Neuronal stem cell (in vitro differentiated cells): ENCODE measurements at places on chromosomes 5 and 9.

GRCh38 chr5:140207250-140207964 lies 32.4 kb downstream of the CYSTM1 start:
- no peak for DNase-seq

DNA sequence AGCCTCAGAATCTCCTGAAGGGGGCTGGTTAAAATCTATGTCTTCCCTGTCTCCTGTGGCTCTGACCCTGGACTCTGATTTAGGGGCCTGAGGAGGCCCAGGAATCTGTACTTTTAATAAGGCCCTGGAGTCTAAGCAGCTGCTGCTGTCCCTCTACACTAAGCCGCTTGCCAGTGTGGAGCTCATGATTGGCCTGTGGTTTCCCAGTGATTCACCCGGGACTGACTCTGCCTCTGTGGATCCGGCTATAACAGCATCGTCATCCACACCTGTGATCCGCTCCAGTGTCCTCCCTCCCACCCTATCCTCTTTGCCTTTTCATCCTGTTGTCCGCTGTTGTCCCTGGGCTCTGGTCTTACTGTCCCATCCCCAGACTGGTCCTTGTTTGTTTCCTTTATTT lies 3.7 kb downstream of the SLC31A2 start:
- DNase-seq: no peak

- DNase-seq: no peak
Observed at GRCh38 chr9:69599232-69599971, 72.8 kb downstream of the APBA1 start.

- no peak for DNase-seq
Observed at GRCh38 chr9:88053856-88054501, 79.6 kb upstream of the CDK20 start.

DNA sequence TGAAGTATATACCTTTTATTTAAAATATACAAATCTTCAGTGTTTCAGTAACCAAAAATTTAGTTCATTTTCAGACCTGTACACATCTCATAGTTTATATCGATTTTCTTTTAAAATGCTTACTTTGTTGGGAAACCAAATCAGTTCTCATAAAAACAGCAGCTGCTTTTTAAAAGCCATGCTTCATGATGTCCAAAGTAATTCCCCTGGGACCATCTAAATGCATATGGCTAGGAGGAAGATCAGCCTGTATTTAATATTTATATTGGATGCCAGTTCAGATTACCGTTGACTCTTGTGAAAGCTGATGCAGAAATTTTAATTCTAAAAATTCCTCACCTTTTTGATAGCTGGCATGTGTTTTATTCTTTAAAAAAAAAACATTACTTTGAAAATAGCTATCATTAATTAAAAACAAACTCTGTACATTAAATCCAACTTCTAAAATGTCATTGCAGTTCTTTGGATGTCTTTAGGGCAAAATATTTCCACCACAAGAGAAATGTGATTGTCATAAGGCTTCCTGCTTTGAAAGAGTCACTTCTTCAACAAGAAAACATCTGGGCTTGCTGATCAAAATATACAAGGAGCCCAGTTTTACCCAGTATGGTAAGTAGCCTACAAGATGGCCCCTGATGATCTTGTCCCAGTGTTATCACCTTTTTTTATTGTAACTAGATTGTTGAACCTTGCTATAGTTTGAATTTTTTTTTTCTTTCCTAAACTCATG lies 1242.9 kb upstream of the CDH6 start:
- no peak for DNase-seq

GRCh38 chr9:135126451-135127187 lies 39.2 kb downstream of the OLFM1 start:
- DNase-seq: no peak

- no peak for DNase-seq
Observed at GRCh38 chr9:91712811-91713210, 237.2 kb downstream of the ROR2 start.

DNA sequence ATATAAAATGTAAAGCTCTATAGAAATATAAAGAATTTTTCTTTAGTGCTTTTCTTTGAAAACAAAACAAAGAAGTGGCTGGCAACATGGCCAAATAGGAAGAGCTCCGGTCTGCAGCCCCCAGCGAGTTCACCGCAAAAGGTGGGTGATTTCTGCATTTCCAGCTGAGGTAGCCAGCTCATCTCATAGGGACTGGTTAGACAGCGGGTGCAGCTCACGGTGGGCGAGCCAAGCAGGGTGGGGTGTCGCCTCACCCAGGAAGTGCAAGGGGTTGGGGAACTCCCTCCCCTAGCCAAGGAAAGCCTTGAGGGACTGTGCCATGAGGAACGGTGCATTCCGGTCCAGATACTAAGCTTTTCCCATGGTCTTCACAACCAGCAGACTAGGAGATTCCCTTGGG lies 21.0 kb upstream of the TIMD4 start:
- DNase-seq: no peak

- no peak for DNase-seq
Observed at GRCh38 chr5:143126174-143127019, 277.1 kb downstream of the NR3C1 start.

DNA sequence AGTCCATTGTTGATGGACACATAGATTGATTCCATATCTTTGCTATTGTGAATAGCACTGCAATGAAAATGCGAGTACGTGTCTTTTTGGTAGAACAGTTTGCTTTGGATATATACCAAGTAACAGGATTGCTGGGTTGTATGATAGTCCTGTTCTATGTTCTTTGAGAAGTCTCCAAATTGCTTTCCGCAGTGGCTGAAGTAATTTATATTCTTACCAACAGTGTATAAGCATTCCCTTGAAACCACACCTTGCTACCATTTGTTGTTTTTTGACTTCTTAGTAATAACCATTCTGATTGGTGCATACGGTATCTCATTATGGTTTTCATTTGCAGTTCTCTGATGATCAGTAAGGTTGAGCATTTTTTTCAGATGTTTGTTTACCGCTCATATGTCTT lies 792.9 kb downstream of the PTPRD start:
- DNase-seq: no peak

GRCh38 chr5:107557051-107557658 lies 113.6 kb downstream of the EFNA5 start:
- no peak for DNase-seq

DNA sequence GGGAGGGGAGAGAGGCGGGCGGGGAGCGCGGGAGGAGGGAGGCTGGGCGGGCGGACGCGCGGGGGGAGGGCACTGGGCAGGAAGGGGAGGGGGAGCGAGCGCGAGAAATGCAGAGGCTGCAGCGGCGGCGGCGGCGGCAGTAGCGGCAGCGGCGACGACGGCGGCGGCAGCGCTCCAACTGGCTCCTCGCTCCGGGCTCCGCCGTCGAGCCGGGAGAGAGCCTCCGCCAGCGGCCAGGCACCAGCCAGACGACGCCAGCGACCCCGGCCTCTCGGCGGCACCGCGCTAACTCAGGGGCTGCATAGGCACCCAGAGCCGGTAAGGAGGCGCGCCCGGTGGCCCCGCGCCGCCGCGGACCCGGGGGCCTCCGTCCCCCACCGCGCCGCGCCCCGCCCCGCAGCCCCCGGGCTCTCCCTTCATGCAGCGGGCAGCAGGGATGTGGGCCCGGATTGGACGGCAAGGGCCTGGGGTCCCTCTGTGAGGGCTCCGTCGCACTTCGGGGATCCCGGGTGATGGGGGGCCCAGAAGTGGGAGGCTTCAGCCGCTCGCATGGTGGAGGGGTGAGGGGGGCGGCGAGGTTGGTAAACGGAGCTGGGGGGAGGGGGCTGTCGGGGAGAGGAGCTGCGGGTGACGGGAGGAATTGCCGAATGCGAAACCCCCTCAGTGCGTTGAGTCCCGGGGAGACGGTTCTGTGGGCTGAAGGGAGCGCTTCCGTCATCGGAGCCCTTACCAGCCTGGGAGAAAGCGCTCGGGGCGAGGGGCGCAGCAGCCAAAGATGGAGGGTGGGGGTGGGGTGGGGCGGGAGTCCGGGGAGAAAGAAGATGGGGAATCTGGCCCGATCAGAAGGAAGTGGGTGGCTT lies at the start of gene BASP1:
Gene BASP1, plus strand, starts transcription at position 139 of the 860 bp plus-strand sequence. CDS start 57,586 bp downstream, outside the sequence.
- DNase-seq: peak; percentile 80

DNA sequence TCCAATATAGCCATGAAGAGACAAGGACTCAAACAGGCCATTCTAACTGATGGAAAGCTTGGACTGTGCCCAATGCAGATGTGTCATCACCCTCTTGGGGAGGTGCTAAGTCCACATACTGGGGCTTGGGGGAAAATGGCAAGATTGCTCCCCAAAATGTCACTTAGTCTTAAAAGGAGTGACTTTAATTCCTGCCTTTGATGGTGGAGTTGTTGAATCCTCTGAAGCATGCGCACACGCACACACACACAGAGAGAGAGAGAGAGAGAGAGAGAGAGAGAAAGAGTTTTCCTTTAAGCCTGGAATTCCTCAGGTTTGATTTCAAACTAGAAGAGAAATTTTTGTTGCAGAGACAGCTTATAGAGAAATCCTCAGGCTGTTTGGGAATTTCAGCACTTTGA lies 161.9 kb upstream of the GAS1 start:
- DNase-seq: no peak

DNA sequence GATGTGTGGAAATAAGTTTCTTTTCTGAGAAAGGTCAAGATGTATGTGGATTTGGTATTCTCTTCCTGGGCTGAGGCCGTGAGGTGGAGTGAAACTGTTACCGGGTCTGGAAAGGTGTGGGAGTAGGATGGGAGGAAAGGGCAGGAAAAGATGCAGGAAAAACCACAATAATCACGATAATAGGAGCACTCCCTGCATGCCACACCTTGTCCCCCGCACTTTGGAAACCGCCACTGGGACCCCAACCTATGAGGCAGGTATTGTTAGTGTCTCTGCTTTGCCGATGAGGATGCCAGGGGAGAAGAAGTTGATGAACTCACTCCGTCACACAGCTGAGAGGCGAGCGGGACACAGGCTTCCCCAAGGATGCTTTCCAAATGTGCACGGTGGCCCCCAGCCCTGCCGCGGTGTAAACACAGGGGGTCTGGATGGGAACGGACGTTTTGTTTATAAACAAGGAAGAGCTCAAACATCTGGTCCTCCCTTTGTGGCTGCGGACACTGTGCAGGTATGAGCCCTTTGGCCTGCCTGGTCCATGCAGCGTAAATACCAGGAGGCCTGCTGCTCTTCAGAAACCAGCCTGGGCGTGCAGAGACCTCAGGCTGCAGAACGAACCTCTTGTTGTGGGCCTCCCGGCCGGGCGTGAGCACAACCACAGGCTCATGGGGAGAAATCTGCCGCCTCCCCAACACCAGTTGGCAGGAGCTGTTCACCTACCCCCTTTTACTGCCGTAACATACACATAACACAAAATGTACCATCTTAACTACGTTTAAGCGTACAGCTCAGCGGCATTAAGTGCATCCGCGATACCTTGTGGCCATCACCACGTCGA lies 126.7 kb downstream of the COL23A1 start:
- no peak for DNase-seq

DNA sequence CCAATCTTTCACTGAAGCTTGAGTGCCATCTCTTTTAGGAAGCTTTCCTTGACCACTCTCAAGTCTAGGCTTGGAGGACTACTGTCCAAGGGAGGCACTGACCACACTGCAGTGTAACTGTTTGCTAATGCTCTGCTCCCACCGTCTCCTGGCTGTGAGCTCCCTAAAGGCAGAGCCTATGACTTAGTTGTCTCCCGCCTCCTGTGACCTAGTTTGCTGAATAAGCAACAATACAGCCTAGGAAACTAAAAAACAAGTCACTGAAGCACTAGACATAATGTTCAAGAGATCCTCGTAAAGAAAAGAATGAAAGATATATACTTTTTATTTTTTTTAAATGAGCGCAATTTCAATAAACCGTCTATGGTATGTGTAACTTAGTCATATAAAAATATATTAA lies 31.4 kb downstream of the LIX1 start:
- no peak for DNase-seq

DNA sequence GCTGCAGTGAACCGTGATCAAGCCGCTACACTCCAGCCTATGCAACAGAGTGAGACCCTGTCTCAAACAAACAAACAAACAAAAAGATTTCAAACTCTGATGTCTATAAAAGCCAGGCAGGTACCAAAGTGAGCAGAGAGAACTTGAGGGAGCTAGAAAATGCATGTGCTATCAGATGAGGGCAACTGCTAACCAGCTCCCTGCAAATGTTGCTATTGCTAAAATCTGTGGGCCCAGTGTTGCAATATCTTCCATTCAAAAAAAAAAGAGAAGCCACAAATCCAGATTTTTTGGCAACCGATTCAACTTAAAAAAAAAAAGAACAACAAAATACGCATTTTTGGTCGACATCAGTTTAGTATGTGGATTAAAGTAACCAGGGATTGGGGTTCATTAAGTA lies 5.5 kb downstream of the UBE2D2 start:
- DNase-seq: no peak

DNA sequence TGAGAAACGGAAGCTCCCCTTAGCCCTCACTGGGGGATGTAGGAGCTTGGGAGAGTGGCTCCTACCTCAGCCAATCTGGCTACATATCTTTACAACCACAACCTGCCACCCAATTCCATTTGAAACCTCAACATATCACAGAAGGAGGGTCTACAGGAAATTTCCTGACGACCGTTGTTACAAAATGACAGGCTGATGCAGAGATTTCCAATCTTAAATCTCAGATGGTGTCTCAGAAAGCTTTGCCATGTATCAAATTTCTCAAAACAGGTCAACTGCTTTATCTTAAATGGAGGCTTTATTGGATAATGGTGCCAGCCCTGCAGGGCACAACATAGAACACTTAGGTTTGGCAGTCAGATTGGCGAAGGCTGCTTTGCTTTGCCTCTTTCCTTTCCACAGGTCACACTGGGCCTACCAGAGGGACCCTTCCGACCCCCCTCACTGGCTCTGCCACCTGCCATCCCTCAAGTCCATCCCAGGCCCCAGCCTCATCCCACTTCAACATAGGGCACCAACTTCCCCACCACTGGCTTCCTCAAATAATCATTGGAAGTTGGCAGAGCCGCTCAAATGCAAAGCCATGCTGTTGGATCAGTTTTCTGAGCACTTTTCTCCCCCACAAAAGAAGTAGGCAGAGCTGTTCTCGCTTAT lies 11.1 kb upstream of the SPATA31E1 start:
- DNase-seq: no peak

- no peak for DNase-seq
Observed at GRCh38 chr9:137136261-137136880, 2.6 kb upstream of the GRIN1 start.

DNA sequence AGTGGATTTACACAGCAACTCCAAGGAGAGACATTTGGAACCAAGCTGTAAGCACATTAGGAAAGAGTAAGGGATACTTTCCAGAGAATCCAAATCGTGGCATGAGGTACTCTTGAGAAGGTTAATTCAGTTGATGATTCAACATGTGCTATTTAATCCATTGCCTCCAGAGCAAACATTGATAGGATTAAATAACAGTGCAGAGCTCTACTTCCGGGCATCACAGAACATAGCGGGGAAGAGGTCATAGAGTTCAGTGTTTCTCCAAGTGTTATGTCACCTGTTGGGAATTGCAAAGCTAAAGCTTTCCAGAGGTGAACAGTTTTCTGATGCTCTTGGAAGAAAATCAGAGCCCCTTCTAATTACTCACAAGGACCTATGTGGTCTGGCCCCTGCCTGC lies 127.5 kb downstream of the PPP2R2B start:
- DNase-seq: no peak

GRCh38 chr9:17328331-17328730 lies 193.5 kb downstream of the CNTLN start:
- DNase-seq: no peak

DNA sequence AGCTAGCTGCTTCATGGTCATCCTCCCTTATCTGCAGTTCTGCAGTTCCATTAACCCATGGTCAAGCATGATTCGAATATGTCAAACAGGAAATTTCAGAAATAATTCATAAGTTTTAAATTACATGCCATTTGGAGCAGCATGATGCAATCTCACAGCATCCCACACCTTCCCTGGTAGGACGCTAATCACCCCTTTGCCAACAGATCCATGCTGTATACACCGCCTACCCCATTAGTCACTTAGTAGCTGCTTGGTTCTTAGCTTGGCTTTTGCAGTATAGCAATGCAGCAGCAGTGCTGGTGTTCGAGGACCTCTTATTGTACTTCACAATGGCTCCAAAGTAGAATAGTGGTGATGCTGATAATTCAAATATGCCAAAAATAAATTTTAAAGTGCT lies 739.7 kb upstream of the CDH9 start:
- no peak for DNase-seq
